Natural killer cell (primary cell): ENCODE measurements at places on chromosomes 11 and 22.

DNA sequence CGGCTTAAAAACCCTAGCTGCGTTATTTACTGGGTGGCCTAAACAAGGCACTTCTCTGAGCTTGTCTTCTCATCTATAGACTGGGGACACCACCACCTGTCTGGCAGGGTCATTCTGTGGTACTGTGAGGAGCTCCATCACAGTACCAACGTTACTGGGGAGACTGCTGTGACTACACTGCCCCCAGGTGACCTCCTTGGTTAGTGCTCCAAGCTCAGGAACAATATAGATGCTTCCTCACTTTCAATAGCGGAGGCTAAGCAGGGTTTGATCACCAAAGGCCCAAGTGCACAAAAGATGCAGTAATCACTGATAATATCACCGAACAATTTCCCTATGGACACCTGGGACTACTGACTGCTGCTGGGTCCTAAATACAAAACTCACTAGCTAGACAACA is 18.8 kb downstream of the PRPF19 start:
- DNase-seq = no peak

DNA sequence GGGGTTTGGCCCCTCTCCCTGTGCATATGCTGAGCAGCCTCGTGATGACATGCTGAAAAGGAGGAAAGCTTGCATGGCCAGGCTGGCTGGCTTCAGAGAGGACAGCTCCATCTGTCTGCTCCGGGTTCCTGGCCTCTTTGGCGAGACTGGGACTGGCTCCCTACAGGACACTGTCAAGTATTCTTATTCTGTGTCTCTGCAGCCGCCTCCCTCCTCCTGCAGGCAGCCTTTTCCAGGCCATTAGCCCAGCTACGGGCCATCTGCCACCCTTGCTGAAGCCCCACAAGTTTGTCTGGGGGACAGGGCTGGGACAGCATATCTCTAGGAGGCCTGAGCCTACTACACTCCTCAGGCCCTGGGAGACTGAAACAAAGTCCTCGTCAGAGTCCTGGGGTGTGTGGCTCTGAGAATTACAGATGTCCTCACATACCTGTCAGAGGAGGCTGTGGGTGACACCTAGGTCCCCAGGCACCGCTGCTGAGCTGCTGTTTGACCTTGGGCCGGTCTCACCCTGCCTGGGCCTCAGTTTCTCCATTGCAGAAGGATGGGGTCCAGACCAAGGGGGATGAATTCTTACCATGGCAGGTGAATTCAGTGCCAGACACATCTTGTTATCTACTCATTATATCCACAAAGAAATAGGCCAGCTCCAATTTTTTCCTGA is 11.0 kb downstream of the MRGPRG start:
- DNase-seq = no peak

- no peak for DNase-seq
These were observed 8.3 kb downstream of the NRXN2 start for GRCh38 chr11:64714666-64715065.

DNA sequence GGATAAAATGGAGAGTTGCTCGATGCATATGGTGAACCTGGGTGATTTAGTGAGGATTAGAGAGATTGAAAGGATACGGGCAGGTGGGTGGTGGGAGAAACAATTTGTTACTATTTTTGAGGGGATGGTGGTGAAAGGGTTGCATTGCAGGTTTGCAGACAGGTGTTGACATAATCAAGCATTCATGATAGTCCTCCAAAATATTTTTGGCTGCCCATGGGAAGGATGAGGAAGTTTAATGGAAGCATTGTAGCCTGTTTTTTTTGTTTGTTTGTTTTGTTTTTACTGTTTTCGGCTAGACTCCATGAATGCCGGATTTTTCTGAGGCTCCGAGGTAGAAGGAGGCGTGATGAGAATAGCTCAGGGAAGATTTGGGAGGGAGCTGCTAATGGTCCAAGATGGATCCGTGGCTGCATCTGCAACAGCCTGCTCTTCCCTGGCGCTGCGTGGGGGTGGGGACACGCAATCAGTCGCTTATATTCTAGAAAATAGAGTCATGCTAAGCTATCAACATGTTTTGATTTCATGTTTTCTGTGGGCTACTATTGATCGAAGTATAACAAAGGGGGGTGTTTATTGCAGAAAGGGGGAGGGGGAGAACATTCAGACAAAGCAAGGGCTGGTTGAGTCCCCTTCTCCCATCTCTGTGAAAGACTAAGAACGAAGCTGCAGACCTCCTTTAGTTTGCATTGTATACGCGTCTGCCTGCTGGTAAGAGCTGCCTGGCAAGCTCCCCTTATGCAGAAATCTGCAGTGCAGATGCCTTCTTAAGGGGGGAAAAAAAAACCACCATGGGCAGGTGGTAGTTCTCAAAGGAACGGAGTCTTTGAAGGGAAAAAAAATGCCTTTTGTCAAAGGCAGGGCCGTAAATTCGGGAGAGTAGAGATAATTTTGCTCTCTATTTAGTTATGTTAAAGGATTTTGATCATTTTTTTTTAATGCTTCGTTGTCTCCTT is 1.0 kb downstream of the RTN3 start:
- no peak for DNase-seq

DNA sequence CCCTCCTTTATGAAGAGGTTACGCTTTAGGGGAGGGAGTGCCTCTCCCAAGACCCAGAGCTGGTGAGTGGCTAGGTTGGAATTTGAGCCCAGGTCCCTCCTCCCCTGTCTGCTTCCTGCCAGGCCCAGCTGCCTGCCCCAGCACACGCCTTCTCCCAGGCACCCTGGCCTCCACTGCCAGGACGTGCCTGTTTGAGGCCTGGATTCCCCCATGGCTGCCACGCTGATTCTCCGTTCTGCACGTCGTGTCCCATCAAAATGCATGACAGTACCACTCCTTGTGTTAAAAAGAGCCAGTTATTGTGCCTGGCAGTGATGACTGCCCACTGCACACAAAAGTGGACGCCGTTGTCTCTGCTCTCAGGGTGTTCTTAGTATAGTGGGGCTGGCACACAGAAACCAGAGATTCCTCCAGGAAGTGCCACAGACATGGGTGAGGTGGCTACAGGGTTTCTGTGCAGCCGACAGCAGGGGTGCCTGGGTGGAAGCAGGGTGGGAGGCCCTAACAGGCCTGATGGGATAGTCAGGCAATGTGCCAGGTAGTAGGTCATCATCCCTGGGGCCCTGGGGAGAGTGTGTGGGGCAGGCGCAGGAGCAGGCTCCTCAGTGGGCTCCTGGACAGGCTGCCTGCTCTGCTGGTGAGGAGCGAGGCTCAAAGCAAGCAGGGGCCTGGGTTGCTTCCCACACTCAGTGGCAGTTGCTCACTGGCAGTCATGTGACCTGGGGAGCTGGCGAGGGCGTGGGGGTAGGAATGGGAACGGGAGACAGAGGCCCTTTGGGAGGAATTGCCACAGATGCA is 24.2 kb downstream of the MED15 start:
- DNase-seq = peak; percentile 9

- DNase-seq = no peak
These were observed at the start of gene APOBEC3A for GRCh38 chr22:38957046-38957770. Gene APOBEC3A (plus strand): TSS chr22:38957609. CDS start chr22:38957692, 83 bp downstream.

DNA sequence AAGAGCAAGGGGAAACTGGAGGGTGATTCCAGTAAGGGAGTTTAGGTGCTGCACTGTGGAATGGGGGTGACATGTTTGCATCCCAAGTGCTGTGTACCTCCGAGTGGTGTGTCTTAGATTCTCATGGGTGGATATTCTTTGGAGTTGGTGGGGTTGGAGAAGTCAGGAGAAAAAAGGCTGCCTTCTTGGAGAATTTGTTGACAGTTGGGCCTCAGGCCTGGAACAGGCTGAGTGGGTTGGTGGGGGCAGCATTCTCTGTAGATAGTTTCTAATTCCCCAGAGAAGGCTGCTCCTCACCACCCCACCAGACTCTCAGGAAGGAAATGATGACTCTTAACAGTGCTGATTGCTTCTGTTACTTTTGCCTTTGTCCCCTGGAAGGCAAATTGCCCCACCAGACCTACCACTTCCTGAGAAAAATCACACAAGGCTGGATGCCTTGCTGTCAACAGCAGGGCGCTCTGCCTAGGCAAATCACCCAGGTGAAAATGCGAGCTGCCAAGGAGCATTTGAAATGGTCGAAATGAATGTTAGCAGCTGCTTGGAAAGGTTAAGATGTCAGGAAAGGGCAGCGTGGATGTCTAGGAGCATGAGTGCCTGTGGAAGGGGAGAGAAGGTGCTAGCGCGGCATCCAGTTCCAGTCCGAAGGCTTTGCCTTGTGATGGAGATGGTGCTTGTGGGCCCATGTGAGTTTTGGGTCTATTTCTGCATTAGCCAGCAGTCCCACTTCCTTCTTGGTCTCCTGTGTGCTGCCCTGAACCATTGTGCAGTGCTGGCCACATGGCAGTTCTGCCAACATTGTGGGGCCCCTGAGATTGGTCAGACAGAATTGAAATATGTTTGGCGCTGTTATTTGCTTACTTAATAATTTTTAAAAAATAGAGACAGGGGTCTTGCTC is 29.7 kb upstream of the SORL1-AS1 start:
- DNase-seq = peak; percentile 87

DNA sequence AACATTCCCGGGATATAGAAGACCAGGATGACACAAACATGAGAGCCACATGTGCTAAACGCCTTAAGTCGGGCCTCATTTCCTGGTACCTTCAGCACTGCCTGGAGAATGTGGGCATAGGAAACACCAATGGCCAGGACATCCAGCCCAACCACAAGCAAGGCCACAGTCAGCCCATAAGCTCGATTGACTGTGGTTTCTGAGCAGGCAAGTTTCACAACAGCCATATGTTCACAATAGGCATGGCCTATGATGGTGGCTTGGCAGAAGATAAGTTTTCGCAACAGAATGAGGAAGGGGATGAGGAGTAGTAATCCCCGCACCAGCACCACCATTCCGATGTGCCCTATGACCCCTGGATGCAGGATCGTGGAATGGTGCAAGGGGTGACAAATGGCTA is 26.9 kb upstream of the OR56A1 start:
- DNase-seq = no peak

DNA sequence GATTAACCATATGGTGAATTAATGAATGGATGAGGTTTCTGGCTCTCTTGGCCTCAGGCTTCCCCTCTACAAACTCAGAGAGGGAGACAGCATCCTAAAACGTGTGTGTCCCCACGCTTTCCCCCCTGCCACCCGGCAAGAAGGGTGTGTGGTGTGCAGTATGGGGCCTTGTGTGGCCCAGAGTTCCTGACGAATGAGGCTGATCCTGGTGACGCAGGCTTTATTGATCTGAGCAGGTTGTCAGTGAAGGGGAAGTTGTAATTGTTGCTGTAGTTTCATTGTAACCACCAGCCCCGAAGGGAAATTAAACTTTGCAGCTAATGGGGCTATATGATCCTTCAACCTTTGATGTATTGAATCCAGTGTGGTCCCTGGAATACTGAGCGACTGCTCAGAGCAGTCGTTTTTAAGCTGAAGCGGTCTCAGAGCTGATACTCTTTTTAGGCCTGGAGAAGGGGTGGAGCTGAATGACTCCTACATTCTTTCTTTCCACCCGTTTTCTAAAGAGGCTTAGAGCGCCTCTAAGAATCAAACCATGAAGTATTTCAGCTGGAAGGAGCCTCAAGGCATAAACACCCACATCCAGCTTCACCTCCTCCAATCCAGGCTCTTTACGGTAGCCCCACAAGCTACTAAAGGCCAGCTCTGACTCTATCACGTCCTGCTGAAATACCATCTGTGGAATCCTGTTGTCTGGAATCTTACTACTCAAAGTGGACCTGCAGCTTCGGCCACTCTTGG is 284.7 kb downstream of the MIAT start:
- DNase-seq = no peak
